ENCODE measurements at places on chromosomes 1 and 21.

DNA sequence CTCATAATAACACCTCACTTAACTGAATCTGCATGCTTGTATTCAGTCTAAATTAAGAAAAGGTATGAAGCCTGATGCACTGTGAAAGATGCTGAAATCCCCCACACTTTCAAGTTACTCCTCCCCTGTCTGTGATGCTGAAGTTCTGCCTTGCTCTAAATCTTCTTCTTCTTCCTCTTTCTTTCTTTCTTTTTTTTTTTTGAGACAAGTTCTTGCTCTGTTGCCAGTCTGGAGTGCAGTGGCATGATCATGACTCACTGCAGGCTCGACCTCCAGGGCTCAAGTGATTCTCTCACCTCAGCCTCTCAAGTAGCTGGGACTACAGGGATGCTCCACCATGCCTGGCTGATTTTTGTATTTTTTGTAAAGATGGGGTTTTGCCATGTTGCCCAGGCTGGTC, 231.0 kb upstream of the B3GALT2 start:
- DNase-seq = no peak

GRCh38 chr1:58116284-58116683, 430.2 kb downstream of the OMA1 start:
- DNase-seq = no peak

GRCh38 chr1:216688127-216688657, 35.0 kb downstream of the ESRRG start:
- DNase-seq = no peak

GRCh38 chr1:112877750-112878149, 78.2 kb downstream of the SLC16A1 start:
- DNase-seq = no peak

All from heart right ventricle (tissue), 16 donors.